ENCODE measurements at places on chromosomes 1 and 21.
A peak's percentile ranks its signal among the peaks of the same experiment; 100 is the strongest.

DNA sequence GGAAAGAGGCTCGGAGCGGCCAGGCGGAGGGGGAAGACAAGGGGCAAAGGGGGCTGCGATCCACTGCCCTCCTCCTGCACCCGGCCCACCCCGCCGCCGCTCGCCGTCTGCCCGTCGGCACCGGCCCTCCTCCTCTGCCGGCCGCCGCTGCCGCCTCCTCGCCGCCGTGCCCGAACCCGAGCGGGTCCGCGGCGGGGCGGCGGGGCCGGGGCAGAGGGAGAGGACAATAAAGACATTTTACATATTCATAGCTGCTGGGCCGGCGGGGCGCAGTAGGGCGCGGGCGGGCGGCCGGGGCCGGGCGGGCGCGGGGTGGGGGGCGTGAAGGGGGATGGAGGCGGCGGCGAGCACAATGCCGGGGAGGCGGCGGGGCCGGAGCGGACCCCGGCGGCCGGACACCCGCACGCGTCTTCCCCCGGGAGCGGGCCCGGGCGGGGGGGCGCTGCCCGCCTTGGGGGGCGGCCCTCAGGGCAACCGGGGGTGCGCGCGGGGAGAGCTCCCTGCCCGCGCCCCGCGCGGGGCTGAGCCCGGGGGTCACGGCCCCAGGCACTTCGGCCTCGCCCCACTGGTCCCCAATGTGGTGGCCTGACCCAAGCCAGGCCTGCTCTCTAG is 546 bp downstream of the POU2F1 start:
- H3K27ac ChIP-seq = peak overlapping the region; percentile 76
- H3K27me3 ChIP-seq = no peaks in the 10 kb centered on the region
- no peaks in the 10 kb centered on the region for H3K36me3 ChIP-seq
- H3K4me3 ChIP-seq = peak overlapping the region; percentile 74
- peak; percentile 38 for DNase-seq
- H3K4me1 ChIP-seq = peaks cover 20% of the 10 kb centered on the region

DNA sequence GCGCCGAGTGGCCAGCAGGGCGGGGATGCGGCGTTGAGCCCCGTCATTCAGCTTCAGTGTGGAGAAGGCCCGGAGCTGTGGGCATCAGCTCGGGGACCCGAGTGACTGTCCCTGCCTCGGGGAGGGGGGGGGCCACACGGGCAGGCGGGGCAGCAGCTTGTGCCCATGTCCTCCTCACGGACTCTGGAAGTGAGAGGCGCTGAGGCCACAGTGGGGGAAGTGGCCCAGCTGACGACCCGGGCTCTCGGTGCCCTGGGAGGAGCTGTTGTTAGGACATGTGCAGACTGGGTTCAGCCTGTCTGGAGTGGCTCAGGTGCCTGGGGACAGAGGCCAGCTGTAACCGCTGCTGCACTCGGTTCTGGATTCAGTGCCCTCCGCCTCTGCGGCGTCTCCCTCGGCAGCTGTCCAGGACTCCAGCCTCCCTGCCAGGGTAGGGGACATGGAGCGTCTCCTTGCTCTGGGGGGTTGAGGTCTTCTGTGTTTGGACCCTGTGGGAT is 71.1 kb downstream of the SKI start:
- H3K27me3 ChIP-seq = no peaks in the 10 kb centered on the region
- no peaks in the 10 kb centered on the region for H3K36me3 ChIP-seq
- H3K4me1 ChIP-seq = peaks cover 24% of the 10 kb centered on the region
- no peak for DNase-seq
- peak overlapping the region; percentile 100 for H3K27ac ChIP-seq

DNA sequence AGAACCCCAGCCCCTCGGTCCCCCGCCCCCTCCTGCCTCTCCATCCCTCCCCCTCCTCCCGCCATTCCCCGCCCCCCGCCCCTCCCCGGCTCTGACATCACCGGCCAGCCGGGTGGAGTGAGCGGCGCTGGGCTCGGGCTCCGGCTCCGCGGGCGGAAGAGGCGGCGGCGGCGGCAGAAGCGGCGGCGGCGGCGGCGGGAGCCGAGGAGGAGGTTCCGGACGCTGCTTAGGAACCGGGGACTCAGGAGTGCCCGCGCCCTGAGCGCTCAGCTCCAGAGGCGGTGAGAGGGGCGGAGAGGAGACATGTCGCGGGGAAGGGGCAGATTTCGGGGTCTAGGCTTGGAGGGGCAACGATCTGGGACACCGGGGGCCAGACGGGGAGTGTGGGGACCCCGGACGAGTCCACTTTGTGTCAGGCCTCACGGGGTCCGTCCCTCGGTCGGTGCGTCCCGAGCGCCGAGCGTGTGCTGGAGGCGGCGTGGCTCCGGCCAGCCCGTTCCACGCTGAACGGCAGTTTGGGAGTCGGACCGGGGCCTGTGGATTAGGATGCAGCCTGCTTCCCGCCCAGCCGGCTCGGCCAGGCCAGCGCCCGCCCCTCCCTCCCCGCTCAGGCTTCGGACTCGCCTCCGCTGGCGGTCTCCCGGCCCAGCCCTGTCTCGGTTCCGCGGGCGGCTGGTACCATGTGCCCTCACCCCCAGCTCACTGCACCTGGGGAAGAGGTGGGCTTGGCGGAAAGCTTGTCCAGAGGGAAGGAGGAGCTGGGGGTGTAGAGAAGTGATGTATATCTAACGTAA is at the start of gene PEA15:
Gene PEA15, plus strand, starts transcription at position 143 of the 794 bp plus-strand sequence. CDS start 6,161 bp downstream, outside the sequence.
- H3K36me3 ChIP-seq = no peaks in the 10 kb centered on the region
- H3K4me1 ChIP-seq = peaks cover 24% of the 10 kb centered on the region
- peak; percentile 85 for DNase-seq
- peak within 1 kb of the TSS; percentile 86 for H3K27ac ChIP-seq
- peak within 1 kb of the TSS; percentile 96 for H3K4me3 ChIP-seq

DNA sequence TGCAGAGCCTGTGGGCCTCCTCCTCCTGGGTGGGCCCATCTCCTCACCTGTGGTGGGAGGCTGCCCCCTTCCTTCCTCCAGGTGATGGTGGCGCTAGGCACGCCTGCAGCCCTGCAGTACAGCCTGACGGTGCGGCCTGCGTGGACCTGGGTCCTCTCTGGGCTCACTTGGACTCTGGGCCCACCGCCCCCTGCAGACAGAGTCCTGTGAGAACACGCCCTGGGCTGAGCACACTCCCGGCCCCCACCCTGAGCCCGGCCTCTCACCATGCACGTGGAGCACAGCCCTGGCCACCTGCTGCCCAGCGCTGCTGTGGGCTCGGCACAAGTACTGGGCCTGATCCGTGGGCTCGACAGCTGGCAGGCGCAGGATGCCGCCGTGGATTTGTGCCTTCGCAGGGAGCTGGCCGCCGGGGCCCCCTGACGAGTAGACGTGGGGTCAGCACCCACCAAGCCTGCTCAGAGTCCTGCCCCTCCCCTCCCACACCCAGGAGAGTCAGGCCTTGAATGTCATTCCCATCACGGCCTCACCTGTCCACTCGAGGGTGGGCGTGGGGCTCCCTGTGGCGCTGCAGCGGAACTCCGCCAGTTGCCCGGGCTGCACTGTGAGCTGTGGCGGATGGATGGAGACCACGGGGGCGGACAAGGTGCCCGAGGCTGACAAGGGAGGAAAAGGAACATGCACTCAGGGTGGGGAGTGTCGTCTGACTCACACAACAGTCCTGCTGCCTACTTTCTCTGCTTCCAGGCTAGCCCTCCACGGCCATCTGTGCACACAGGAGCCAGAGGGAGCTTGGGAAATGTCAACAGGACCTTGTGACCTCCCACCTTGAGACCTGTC is 43.4 kb downstream of the LDLRAD2 start:
- H3K4me1 ChIP-seq = no peaks in the 10 kb centered on the region
- H3K27ac ChIP-seq = no peak overlapping the region
- H3K27me3 ChIP-seq = no peaks in the 10 kb centered on the region
- no peak overlapping the region for H3K4me3 ChIP-seq
- no peak for DNase-seq
- no peaks in the 10 kb centered on the region for H3K36me3 ChIP-seq

DNA sequence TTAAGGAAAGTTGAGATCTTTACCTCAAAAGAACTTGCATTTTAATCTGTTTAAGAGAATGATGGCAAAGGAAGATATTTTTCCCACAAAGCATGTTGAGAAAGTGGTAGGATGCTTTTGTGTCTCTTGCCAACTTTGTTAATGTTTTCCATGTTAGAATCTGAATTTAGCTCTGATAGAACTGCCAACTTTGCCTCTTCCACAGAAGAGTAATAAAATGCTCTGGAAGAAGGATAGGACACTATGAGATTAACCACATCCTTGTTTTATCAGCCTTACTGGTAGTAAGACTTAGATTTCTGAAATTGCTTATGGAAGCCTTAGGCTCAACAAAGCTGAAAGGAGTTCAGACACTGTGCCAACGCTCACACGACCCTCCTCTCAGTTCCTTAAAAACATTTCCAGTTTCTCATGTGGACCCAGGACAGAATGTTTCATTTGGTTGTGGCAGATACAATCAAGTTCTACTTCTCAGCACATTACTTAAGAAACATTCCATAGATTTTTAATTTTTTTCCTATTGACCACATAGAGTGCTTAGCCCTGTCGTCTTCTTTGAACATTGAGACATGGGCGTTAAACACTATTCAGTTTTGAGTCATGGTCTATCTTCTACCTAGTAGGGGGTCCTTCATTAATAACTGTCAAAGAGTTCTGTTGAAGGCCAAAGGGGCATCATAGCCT is 59.0 kb downstream of the MTR start:
- H3K27ac ChIP-seq = no peak overlapping the region
- no peak for DNase-seq
- H3K4me1 ChIP-seq = no peaks in the 10 kb centered on the region
- H3K27me3 ChIP-seq = no peaks in the 10 kb centered on the region
- peaks cover 10% of the 10 kb centered on the region for H3K36me3 ChIP-seq

DNA sequence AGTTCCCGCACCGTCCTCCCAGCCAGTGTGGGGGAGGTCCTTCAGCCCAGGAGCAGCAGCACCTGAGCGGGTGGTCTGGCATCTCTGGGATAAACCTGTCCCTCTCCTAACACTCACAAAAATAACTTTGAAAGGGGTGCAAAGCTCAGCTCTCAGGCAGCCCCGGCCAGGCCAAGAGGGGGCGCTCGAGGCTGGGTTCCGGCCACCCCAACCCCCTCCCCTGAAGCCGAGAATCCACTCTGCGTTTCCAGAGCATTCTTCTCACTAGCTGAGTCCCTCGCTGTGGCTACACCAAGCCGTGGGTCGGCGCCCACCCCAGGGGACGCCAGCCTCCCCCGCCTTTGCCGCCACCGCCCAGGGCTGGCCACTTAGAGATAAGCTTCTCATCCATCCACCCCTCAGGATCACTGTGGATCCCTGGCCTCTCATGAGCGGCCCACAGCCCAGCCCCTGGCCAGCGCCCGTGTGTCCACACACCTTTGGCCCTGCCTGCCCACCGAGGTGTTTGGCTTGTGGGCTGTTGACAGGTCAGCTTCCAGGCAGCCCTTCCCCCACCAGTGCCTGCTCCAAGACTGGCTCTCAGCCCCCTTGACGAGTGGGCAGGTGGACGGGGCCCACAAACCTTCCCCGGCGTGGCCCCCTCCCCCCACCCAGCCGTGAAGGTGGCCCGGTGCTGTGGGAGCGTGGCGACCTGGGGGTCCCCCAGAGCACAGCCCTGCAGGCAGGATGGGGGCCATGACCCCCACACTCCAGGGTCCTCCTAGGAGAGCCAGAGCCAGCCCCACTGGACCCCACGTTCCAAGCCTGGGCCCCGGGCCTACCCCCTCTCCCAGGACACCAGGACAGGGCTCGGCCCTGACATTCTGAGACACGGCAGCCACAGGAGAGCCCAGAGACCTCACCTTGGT is 1.9 kb downstream of the FTCD start:
- no peak for DNase-seq
- H3K36me3 ChIP-seq = no peaks in the 10 kb centered on the region
- H3K4me3 ChIP-seq = no peak overlapping the region
- H3K27me3 ChIP-seq = peaks cover 47% of the 10 kb centered on the region
- H3K4me1 ChIP-seq = no peaks in the 10 kb centered on the region
- no peak overlapping the region for H3K27ac ChIP-seq

- no peaks in the 10 kb centered on the region for H3K36me3 ChIP-seq
- peaks cover 28% of the 10 kb centered on the region for H3K4me1 ChIP-seq
- no peaks in the 10 kb centered on the region for H3K27me3 ChIP-seq
- DNase-seq = peak; percentile 90
- peak overlapping the region; percentile 44 for H3K4me3 ChIP-seq
- peak overlapping the region; percentile 99 for H3K27ac ChIP-seq
Measured at GRCh38 chr1:25641931-25642573, 25.5 kb downstream of the MAN1C1 start.

- H3K4me1 ChIP-seq = peaks cover 24% of the 10 kb centered on the region
- no peaks in the 10 kb centered on the region for H3K36me3 ChIP-seq
- DNase-seq = no peak
- no peaks in the 10 kb centered on the region for H3K27me3 ChIP-seq
Measured at GRCh38 chr1:45922813-45923212, 119.4 kb downstream of the MAST2 start.

DNA sequence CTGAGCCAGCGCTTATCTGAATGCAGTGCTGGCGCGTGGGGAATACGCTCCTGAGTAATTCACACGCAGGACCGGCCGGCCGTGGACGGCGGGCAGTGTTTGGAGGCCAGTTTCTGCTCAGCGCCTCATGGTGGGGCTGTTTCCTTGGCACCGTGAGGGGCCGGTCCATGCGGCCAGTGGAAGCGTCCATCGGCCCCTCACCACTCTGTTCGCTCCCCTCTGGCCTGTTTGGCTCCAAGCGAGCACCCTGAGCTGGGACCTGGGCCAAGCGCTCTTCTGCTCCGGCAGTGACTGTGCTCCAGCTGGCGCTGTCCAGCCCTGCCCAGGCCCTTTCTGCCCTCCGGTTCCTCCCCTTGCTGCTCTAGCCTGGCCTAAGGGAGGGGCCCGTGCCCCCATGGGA is 16.3 kb upstream of the PLCH2 start:
- H3K27ac ChIP-seq = no peak overlapping the region
- H3K36me3 ChIP-seq = no peaks in the 10 kb centered on the region
- H3K4me1 ChIP-seq = no peaks in the 10 kb centered on the region
- no peak for DNase-seq
- H3K4me3 ChIP-seq = no peak overlapping the region

DNA sequence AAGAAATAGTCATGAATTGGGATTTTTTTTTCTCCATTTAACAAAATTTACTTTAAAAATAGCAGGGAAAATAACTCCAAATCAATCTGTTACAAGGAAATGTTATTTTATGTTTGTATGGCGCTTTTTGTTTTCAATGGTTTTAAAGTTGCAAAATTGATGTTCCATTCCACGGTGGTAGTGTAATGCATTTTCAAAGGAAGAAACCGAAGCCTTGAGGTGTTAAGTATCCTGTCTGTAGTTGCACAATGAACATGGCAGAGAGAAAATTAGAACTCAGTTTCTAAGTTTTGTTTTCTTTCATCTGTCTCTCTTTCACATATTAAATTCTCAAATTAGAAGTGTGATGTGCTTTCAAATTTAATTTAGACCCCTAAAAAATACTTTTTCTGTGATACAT is 841.8 kb downstream of the USP25 start:
- no peaks in the 10 kb centered on the region for H3K27me3 ChIP-seq
- H3K36me3 ChIP-seq = no peaks in the 10 kb centered on the region
- no peak overlapping the region for H3K27ac ChIP-seq

GRCh38 chr1:205379056-205379455 is 22.3 kb upstream of the KLHDC8A start:
- peaks cover 17% of the 10 kb centered on the region for H3K4me1 ChIP-seq
- no peak overlapping the region for H3K4me3 ChIP-seq
- no peak overlapping the region for H3K27ac ChIP-seq
- H3K36me3 ChIP-seq = no peaks in the 10 kb centered on the region
- DNase-seq = no peak
- H3K27me3 ChIP-seq = no peaks in the 10 kb centered on the region

- no peak for DNase-seq
- peaks cover 8% of the 10 kb centered on the region for H3K4me1 ChIP-seq
- no peaks in the 10 kb centered on the region for H3K36me3 ChIP-seq
- H3K27me3 ChIP-seq = no peaks in the 10 kb centered on the region
Measured at GRCh38 chr1:217896490-217896889, 265.3 kb downstream of the SPATA17 start.

- no peak overlapping the region for H3K27ac ChIP-seq
- DNase-seq = no peak
- H3K27me3 ChIP-seq = 0 out of 2 replicates have a peak, but pooled peaks cover 12% of the 10 kb centered on the region
Measured at GRCh38 chr1:229430761-229431283, 3.1 kb downstream of the ACTA1 start.
